Ovary (tissue), 10 donors: ENCODE measurements at places on chromosomes 5 and 9. TPM values are rescaled to one million over a fixed set of nuclear protein-coding genes. Genes with fewer than 3 reads are reported as not detected.

Gene PCDHB13
- 4.5 TPM for total RNA-seq

GRCh38 chr9:37650873-37651768 is at the start of gene FRMPD1:
Gene FRMPD1 (plus strand): TSS chr9:37650954. CDS start chr9:37692642, 41,688 bp downstream.
- DNase-seq, result peak; percentile 22

Gene DNAH5
- total RNA-seq, result 9.8 TPM

Gene DRD1
- total RNA-seq, result not detected
